Keratinocyte (primary cell): ENCODE measurements at places on chromosomes 4 and X. TPM values are rescaled to one million over a fixed set of nuclear protein-coding genes. Genes with fewer than 3 reads are reported as not detected.

- no peak for DNase-seq
These were observed 56.1 kb downstream of the TRIML2 start for GRCh38 chr4:188053302-188053701.

DNA sequence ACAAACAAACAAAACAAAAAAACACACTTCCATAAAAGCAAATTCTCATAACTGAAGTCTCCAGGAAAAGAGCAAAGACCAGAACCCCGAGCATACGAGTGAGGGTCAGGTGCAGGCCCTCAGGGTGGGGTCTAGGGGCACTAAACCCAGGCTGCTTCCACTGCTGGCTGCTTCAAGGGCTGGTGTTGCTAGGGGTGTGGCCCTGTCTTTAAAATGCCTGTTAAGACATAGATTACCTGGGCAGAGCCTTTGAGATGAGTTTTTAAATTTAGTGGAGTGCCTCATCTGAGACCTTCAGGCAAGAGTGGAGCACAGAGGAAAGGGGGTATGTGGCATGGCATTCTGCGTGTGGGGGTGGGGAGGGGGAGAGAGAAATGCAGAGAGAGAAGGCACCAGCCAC, 87.0 kb downstream of the FHDC1 start:
- DNase-seq: no peak

DNA sequence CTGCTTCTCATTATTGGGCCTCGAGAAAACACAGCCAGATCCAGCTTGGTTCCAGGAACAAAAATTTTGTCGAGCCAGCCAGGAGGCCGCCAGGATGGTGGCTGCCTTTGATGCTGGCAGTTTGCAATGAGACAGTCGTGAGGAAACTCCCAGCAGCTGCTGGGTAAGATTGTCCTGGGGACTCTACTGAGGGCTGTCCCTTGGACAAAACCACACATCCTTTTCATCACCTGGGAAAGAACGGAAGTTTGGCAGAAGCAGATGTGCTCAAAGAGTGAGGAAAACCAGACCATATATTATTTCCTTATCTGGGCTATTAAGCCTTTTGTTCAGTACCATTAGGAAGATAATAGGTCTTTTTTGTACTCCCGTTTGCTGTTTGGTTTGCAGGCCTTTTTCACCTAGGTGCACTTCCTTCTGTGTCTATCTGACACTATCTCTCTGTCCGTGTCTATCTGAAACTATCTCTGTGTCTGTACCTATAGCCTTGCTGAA, 13.4 kb upstream of the PAPSS1 start:
- DNase-seq: no peak

DNA sequence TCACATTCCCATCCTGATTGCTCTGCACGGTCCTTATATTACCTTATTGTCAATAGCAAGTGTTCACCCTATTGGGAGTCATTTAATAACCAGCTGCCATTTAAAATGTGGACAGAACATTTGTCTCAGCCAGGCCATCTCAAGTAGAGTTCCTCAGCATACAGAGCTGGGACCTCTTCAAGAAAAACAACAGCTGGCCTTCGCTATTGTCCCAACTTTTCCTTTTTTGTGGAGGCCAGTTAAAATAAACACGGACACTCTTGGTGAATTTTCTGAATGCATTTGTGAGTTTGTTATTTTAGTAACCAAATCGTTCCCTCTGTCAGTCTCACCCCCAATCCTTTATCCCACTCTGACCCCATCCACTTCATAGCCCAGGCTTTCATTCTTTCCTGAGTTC, 395.3 kb upstream of the PITX2 start:
- DNase-seq: no peak

DNA sequence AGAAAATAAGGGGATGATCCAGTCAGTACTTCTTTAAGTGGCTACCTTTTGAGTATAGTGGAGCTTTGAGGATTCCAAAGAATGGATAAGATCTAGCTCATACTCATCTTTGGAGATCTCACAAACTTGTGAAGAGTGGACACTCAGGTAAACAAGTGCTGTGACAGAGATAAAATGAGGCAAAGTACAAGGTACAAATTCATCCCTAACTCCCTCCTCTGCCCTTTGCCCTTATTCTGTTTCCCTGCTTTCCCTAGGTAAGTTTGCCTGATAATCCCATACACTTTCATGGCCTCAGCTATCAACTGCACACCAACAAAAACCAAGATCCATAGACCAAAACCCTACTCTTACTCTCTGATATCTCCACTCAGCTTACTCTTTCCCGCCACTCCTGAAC, 16.4 kb upstream of the CPEB2 start:
- no peak for DNase-seq

GRCh38 chr4:91325495-91325894, 978.3 kb upstream of the GRID2 start:
- DNase-seq: no peak

Gene TREX2
- 0.28 to 0.49 TPM (median 0.31 TPM) in 3 replicates for polyA plus RNA-seq
